ENCODE measurements at places on chromosomes 1 and 21. TPM values are rescaled to one million over a fixed set of nuclear protein-coding genes. Genes with fewer than 3 reads are reported as not detected.

DNA sequence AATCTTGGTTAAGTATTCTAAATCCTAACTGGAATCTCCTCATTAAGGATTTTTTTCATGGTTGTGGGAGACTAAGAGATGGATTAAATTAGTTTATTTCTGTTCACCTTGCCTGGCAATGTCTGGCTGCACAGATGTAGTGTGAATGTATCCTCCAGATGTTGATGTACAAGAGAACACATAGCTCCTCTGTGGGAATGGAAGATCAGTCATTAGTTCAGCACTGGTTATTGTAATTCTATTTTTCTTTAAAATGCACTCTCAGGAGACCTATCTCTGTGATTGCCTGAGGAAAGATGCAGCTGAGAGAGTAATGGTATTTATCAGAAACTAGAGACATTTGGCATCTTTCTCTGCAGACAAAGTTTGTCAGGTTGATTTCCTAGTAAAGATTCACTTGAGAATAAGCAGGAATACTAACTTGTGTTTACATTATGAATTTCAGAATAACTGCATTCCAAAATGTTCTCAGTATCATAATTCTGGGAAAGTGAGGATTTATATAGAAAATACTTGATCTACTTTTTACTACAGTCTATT lies 178.6 kb downstream of the GIPC2 start:
- no peak for DNase-seq

- no peak for DNase-seq
Measured at GRCh38 chr21:42404539-42404938, 837 bp downstream of the UBASH3A start.

DNA sequence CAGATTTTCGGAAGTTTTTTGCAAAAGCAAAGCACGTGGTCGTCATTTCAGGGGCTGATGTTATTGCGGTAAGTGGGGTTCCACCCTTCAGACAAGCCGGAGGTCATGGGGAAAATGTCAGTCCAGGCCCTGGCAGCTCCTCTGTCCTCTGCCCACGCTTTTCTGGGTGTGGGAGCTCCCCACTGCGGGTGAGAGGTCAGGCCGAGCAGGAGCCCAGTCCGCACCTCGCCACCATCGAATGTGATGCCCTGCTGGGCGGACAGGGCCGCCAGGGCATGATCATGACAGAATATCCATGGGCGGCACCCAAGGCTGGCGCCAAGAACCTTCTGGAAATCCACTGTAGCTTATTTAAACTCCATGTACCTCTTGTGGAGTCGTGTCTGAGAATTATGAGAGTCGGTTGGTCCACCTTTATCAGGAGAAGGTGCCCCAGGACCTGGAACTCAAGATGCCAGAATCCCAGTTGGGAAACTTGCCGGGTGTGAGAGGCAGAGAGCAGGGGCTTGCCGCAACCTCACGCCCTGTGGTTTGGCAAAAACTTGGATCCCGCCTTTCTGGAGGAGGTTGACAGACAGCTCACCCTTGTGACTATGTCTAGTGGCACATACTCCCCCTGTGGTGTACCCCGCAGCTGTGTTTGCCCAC lies 6.9 kb downstream of the DIRAS3 start:
- DNase-seq, result no peak

GRCh38 chr1:155137154-155137949 lies 1.7 kb downstream of the SLC50A1 start:
- no peak for DNase-seq

- DNase-seq, result peak; percentile 89
Measured at GRCh38 chr1:16012590-16013219, 5.1 kb downstream of the HSPB7 start.

DNA sequence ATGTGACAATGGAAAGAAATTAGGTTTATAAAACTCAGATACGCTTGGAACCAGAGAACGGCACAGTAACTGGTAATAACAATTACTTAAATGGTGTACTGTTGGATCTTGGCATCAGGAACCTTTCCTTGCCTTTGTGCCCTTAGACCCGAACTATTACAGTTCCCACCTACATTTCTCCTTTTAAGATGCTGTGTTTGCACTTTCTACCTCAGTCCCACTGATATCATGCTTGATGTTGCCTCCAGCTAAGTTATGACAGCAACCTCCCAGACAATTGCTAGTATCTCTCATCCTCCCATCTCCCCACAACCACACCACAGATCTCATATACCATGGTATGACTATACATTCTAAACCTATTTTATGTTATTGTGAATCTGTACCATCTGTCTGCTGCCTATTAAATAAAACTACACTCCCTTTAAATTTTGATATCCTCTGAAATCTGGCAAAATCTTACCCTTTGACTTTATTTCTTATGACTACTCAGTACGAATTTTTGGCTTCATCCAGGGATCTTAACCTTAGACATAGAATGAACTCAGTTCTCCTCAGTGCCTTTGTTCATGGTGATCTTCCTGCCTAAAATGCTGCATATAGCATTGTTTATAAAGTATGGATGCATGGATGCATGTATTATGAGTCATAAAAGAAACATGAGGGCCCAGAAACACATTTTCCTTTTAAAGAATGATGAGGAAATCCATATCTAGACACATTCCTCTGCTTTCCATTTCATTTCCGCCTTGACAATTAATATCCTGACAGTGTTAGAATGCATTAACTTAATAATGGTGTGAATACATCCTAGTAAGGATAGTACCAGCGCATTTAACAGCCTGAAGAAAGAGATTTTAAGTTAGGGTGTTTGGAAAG lies 64.1 kb downstream of the LRRC8D start:
- DNase-seq, result no peak

DNA sequence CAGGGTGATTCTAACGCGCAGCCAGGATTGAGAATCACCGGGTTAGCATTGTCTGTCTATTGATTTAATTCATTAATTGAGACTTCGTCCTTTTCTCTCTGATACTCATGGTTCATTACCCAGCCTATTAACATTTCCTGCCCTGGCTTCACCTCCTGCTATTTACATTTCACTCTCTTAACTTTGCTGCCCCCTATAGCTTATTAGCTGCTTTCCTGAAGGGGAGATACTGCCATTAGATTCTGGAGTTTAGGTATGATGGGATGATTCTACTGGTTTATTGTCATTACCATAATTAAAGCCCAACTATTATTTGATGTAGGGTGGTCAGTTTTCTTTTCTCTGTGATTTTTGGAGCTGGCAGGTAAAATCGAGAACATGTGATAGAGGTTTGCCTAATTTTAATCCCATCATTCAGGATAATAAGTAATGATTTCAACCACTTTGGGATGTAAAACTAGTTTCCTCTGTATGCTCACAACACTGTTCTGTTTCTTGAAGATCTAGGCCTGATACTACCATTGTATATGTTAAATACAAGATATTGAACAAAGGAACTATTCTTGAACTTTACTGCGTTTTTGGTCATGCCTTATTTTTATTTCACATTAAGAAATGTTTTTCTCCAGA lies 6.4 kb downstream of the PPP2R5A start:
- DNase-seq, result no peak

DNA sequence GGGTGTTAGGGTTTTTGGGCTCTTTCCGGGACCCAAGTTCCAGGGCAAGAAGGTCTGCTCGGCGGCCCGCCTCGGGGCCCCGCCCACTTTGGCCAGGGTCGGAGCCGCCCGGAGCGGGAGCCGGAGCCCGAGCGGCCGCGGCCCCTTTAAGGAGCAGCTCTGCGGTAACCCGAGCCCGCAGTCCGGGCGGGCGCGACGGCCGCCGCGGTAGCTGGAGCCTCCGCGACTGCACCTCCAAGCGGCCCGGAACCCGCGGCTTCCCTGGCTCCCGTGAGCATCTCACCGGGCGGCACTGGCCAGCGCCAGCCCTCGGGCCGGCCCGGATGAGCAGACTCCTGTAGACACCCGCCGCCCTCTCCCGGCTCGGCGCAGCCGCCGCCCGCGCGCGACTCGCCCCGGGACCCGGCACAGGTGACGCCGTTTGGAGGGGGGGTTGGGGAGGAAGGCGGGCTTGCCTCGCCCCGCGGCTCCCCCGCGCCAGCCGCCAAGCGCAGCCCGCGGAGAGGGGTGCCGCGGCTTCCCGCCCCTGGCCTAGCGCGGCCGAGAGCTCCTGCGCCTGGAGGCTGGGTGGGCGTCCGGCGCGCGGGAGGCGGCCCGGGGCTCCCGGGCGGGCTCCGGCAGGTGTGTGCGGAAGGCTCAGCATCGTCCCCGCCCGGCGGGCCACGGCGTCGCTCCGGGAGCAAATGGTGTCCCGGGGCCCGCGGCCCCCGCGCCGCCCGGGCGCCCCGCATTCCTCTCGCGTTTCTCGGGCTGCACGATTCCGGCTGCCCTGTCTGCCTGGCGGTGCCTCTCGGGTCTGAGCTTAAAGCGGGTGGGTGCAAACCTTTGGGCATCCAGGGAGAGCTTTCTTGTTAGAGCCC lies at the start of gene TLCD4:
Gene TLCD4, plus strand, starts transcription at position 149 of the 860 bp plus-strand sequence. CDS start 26,547 bp downstream, outside the sequence.
- DNase-seq, result peak; percentile 78

DNA sequence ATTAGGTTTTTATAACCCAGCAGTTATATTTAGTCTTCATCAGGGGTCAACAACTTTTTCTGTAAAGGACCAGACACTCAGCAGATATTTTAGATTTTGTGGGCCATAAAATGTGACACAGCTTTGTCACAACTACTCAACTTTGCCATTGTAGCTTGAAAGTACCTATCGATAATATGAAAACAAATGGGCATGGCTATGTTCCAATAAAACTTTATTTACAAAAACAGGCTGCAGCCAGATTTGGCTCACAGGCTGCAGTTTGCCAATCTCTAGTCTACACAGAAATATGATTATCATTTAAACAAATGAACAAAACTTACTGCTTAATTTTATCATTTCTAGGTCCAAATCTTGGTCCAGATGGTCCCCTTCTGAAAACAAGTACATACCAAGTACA lies 23.0 kb downstream of the VAMP4 start:
- DNase-seq, result no peak

- DNase-seq, result no peak
Measured at GRCh38 chr1:100624886-100625610, 87.1 kb downstream of the GPR88 start.

GRCh38 chr1:37902983-37903382 lies 43.6 kb upstream of the MTF1 start:
- no peak for DNase-seq

The NPR1 gene
- 36.2 TPM for total RNA-seq

The CACNA1S gene
- total RNA-seq, result not detected

The LAD1 gene
- not detected for total RNA-seq

Data from sigmoid colon (tissue), 7 donors.